ENCODE measurements at places on chromosomes 7 and 10.

GRCh38 chr10:121792198-121792597 lies 135.6 kb downstream of the ATE1 start:
- no peak for DNase-seq

GRCh38 chr7:37701769-37702168 lies 18.2 kb downstream of the GPR141 start:
- no peak for DNase-seq

DNA sequence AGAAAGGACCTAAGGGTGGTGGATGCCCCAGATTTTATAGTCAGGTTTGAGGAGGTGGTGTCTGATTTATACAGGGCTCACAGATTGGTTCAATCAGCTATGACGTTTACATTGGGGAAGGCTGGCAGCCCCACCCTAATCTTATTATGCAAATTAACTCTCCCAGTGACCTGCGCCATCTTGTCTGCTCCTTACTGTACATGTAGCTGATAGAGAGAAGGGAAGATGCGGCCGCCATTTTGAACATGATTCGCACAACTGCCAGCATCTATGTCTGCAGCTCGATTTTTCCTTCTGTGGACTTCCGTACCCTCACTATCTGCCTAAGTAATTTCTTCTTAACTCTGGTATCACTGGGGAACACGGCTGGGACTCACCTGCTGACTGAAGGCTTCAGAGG lies 619.0 kb upstream of the DPP6 start:
- DNase-seq = no peak

- DNase-seq = no peak
Observed at GRCh38 chr7:26000841-26001240, 151.2 kb upstream of the NFE2L3 start.

DNA sequence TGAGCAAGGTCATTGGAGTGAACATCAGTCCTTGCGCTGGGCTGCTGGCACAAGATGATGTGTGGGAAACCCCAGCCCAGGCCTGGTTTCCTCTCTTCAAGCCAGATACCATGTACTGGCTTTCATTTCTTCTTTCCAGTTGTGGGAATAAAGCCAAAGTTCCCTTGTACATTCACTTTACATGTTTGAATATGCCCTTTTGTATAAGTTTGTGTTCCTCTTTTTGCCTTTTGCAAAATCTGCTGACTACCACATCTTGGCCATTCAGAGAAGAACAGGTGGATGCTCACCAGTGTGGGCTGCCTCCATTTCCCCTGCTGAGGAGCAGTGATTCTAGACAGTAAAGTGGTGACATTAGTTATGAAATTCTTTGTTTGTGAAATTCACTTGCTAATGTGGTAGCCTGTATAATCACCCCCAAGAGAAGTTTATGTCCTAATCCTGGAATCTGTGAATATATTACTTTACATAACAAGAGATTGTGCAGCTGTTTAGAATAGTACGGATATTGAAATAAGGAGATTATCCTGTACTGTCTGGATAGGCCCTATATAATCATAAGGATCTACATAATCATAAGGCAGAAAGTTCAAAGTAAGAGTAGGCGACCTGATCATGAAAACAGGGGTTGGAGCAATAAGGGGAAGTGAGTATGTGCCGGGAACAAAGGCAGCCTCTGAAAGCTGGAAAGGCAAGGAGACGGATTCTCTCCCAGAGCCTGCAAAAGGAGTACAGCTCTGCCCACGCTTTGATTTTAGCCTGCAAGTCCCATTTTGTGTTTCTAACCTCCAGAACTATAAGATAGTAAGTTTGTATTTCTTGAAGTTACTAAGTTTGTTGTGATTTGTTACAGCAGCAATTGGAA lies 18.8 kb upstream of the AOAH start:
- DNase-seq = no peak

Measured in GM20000 (cell line).